Osteocyte (in vitro differentiated cells): ENCODE measurements at places on chromosomes 12 and 14. TPM values are rescaled to one million over a fixed set of nuclear protein-coding genes. Genes with fewer than 3 reads are reported as not detected.

DNA sequence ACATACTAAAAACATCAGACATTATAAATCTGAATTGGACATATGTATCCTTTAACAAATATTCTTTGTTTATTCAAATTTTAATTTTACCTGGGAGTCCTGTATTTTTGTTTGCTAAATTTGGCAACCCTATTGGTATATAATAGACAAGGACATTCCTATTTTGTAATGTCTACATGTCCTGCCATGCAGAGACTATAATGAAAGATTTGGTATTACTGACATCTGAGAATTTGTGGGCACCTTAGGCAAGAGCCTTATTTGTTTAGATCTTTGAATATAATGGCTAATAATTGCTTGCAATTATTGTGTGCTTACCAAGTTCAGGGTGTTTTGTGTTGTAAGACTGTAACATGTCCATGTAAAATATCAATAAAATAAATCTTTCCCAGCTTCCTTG, 334.4 kb downstream of the KCNH5 start:
- DNase-seq: no peak

TMEM253 gene
- 1.2 TPM in 2 replicates for total RNA-seq

GRCh38 chr12:6204533-6205143, 4.4 kb downstream of the CD9 start:
- DNase-seq: no peak

HHIPL1 gene
- 2.0 and 2.7 TPM in 2 replicates for total RNA-seq

KIF21A gene
- 3.8 and 3.9 TPM in 2 replicates for total RNA-seq

DLGAP5 gene
- 11.5 and 11.7 TPM in 2 replicates for total RNA-seq

ESRRB gene
- total RNA-seq: not detected in 2 replicates

INSM2 gene
- not detected in 2 replicates for total RNA-seq

DNA sequence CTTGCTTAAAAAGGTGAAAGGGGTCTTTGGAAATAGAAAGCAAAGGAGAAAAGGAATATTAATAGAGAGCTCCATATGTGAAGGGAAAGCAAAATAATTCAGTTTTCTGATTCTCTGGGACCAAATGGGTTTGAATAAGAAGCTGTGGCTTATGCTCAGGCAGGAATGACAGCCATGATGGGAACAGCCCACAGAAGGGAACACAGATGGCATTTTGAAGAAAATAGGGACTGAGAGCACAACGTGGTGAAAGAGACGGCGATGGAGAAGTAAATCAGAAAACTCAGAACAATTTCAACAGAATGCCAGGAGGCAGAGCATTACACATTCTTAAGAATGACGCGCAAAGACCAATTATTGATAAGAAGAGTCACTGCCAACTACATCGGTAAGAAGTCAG, 102.8 kb downstream of the STXBP6 start:
- no peak for DNase-seq

GZMH gene
- not detected in 2 replicates for total RNA-seq

DNA sequence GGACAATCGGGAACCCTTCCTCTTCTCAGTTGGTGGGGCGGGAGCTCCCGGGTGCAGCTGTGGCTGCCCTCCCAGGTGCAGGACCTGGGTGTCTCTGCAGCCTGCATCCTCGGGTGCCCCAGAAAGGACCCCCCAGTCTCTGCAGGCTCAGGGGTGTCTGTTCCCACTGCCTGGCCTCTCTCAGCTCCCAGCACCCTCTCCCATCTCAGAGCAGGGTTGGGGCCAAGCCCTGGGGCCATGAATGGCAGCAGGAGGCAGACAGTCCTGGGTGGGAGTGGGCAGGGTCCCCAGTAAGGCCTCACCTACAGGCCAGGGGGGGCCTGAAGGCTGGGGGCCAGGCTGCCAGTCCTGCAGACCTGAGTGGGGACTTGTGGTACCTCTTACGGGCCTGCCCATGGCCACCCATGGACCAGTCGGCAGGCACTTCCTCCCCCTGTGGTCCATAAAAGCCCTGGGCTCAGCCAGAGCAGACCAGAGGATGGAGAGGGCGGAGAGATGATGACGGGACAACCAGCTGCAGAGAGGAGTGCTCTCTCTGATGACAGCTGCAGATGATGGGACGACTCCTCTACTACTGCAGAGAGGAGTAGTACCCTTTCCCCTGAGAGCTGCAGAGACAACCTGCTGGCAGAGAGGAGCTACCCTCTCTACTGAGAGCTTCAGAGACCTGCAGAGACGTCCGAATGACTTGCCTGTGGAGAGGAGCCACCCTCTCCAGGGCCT, 26.6 kb downstream of the TCHP start:
- no peak for DNase-seq
